ENCODE measurements at places on chromosomes 16 and 17. TPM values are rescaled to one million over a fixed set of nuclear protein-coding genes. Genes with fewer than 3 reads are reported as not detected.
A peak's percentile ranks its signal among the peaks of the same experiment; 100 is the strongest.

Gene IKZF3
- 2.6 TPM for polyA plus RNA-seq

GRCh38 chr17:17109907-17110306 is 67.7 kb downstream of the MPRIP start:
- H3K4me3 ChIP-seq: no peak overlapping the region
- H3K4me1 ChIP-seq: peaks cover 40% of the 10 kb centered on the region
- no peaks in the 10 kb centered on the region for H3K36me3 ChIP-seq
- DNase-seq: no peak

GRCh38 chr17:44033861-44034408 is 19.2 kb upstream of the TMEM101 start:
- no peaks in the 10 kb centered on the region for H3K27me3 ChIP-seq
- DNase-seq: no peak
- no peaks in the 10 kb centered on the region for H3K36me3 ChIP-seq
- no peaks in the 10 kb centered on the region for H3K4me1 ChIP-seq
- H3K27ac ChIP-seq: no peak overlapping the region
- no peak overlapping the region for H3K4me3 ChIP-seq

DNA sequence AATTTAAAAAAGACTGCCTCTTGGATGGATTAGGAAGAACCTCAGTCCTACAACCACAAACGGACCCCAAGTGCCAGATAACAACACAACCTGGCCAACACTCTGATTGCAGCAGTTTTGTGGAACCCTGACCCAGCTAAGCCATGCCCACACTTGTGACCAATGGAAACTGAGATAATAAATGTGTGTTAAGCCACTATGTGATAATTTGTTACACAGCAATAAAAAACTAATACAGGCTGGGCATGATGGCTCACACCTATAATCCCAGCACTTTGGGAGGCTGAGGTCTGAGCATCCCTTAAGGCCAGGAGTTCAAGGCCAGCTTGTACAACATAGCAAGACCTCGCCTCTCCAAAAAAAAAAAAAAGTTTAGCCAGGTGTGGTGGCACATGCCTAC is 127.5 kb downstream of the BRIP1 start:
- no peak overlapping the region for H3K4me3 ChIP-seq
- H3K4me1 ChIP-seq: no peaks in the 10 kb centered on the region
- DNase-seq: no peak
- no peaks in the 10 kb centered on the region for H3K27me3 ChIP-seq
- no peak overlapping the region for H3K27ac ChIP-seq

DNA sequence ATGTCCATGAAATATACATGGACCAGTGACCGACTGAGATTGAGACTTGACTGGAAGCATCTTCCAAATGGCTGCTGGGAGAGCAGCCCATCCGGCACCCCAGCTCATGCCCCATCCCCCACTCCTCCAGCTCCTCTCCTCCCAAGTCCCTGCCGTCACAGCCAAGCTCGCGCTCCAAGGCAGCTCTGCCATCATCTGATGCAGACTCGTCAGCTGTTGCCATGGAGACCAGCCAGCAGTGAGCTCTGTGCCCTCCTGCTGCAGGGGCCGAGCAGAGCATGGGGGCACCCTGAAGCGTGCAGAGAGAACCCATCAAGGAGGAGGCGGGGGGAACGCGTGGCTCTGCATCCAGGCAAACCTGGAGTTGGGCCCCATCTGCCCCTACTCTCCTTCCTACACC is 74.5 kb upstream of the TNRC6C start:
- no peak overlapping the region for H3K4me3 ChIP-seq
- no peaks in the 10 kb centered on the region for H3K27me3 ChIP-seq
- no peak for DNase-seq
- H3K4me1 ChIP-seq: peaks cover 2% of the 10 kb centered on the region

Gene C17orf67
- 2.6 TPM for polyA plus RNA-seq

- H3K4me3 ChIP-seq: no peak overlapping the region
- H3K27ac ChIP-seq: no peak overlapping the region
- no peaks in the 10 kb centered on the region for H3K36me3 ChIP-seq
- H3K4me1 ChIP-seq: no peaks in the 10 kb centered on the region
Measured at GRCh38 chr16:5905935-5906334, 808.3 kb upstream of the EEF2KMT start.

DNA sequence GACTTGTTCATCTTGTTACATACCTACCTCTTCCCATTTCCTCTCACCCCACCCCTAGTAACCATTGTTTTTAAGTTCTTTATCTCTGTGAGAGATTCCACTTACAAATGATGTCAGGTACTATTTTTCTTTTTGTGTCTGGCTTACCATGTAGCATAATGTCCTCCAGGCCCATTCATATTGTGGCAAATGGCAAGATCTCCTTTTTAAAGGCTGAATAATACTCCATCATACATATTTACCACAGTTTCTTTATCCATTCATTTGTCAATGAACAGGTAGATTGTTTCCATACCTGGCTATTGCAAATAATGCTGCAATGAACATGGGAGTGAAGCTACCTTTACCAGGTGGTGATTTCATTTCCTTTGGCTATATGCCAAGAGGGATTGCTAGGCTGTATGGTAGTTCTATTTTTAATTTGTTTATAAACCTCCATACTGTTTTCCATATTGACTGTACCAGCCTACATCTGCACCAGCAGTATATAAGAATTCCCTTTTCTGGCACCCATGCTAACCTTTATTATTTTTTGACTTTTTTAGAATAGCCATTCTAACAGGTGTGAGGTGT is 53.9 kb downstream of the NSRP1 start:
- no peaks in the 10 kb centered on the region for H3K36me3 ChIP-seq
- H3K27me3 ChIP-seq: no peaks in the 10 kb centered on the region
- no peak for DNase-seq
- H3K4me1 ChIP-seq: no peaks in the 10 kb centered on the region

Gene KRTAP9-6
- polyA plus RNA-seq: not detected

DNA sequence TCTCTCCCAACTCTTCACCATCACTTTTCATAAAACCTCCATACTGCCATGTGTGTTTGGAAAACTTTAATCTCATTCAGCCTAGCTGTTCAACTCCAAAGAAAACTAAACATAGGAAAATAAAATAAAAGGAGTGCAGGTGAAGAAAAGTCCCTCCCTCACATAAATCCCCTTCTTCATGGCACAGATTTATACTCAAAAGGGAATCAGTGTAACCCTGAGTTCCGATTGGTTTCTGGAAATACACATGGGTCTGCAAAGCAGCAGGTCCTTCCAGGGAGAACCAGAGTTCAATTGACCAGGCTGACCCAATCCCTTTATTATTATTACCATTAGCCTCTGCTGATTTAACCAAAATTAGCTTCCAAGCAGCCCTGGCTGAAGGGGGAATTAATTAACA is 8.9 kb upstream of the HOXB2 start:
- no peak for DNase-seq
- H3K27ac ChIP-seq: no peak overlapping the region
- H3K4me1 ChIP-seq: no peaks in the 10 kb centered on the region
- no peak overlapping the region for H3K4me3 ChIP-seq
- H3K36me3 ChIP-seq: no peaks in the 10 kb centered on the region

Gene RPL26
- polyA plus RNA-seq: 5,564 TPM

Gene ATP2A3
- 2.5 TPM for polyA plus RNA-seq

GRCh38 chr17:19021622-19022083 is 17.1 kb upstream of the FAM83G start:
- no peaks in the 10 kb centered on the region for H3K4me1 ChIP-seq
- no peaks in the 10 kb centered on the region for H3K36me3 ChIP-seq
- no peak overlapping the region for H3K27ac ChIP-seq
- peak; percentile 19 for DNase-seq
- H3K4me3 ChIP-seq: no peak overlapping the region
- H3K27me3 ChIP-seq: no peaks in the 10 kb centered on the region

DNA sequence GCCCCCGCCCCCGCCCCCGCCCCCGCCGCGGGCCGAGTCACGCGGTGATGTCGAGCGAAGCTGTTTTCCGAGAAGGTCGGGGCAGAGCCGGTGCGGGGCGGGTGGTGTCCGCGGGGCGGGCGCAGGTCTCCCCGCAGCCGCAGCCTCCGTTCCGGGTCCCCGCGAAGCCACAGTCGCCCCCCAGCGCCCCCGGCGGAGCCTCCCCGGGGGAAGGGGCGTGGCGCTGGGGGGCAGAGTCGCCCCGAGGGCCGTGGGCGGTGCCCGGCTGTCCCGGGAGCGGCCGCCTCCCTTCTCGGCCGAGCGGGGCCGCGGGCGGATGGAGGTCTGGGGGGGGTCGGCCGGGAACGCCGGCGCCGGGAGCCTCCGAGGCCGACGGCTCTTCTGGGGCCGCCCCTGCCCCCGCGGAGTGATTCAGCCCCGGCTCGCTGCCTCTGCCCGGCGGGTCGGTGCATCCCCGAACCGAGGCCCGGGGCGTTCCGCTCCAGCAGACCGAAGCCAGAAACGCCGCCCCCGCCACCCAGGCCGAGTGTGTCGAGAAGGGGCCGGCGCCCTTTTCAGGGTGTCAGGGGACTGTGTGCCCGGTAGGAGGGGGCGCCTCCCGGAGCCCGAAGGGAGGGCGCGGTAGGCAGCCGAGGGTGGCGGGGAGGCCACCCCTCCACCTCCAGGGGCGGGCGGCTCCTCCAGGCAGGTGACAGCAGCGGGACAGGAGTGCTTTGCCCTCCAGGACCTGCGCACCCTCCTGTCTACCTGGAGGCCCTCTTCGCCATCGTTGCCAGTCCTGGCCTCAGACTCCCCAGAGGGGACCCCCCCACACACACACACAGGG is 1.7 kb downstream of the METRNL start:
- peak overlapping the region; percentile 53 for H3K4me3 ChIP-seq
- no peak overlapping the region for H3K27ac ChIP-seq
- no peaks in the 10 kb centered on the region for H3K27me3 ChIP-seq
- DNase-seq: no peak
- H3K36me3 ChIP-seq: no peaks in the 10 kb centered on the region

Gene TBCD
- polyA plus RNA-seq: 55.9 TPM

- H3K27ac ChIP-seq: no peak overlapping the region
- H3K4me3 ChIP-seq: no peak overlapping the region
- H3K36me3 ChIP-seq: no peaks in the 10 kb centered on the region
- no peaks in the 10 kb centered on the region for H3K4me1 ChIP-seq
Measured at GRCh38 chr16:57945740-57946138, 25.2 kb downstream of the CNGB1 start.

Measured in ovary (tissue), 10 donors.